ENCODE measurements at places on chromosomes 5 and 9.

DNA sequence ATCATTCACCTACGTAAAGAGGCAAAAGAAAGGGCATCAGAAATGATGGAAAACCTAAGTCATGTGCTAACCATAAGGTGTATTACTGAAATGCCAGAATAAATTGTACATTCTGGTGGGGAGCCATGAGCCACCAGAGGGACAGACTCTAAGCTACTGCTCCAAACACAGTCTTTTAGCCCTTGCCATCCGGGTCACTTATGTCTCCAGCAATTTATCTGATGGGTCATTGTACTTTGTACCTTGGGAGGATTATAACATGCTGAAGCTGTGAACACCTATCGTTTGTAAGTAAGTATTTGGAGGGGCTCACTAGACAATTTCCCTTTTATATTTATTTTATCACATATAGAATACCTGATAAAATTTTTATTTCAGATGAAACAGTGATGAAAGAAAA is 495.1 kb downstream of the KIF4B start:
- DNase-seq = no peak

GRCh38 chr5:131992370-131992769 is 19.1 kb downstream of the ACSL6 start:
- no peak for DNase-seq

GRCh38 chr9:115133649-115134048 is 15.7 kb upstream of the TNC start:
- DNase-seq = no peak

DNA sequence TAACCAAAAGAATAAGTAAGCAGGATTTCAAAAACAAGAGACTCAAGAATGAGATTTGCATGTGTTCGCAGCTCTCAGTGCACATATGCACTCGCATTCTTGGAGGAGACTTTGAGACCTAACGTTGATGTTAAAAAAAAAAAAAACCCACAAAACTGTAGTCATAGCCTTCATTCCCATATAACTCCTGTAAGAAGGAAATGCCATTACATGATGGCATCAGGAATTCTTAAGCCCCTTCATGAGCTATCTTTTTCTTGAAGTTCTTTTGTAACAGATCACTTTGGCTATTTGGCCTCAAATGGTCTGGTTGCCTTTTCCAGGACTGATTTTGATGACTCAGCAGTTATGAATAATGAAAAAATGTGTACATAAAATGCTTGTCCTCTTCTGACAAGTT is 113.8 kb downstream of the ALDH1A1 start:
- no peak for DNase-seq

DNA sequence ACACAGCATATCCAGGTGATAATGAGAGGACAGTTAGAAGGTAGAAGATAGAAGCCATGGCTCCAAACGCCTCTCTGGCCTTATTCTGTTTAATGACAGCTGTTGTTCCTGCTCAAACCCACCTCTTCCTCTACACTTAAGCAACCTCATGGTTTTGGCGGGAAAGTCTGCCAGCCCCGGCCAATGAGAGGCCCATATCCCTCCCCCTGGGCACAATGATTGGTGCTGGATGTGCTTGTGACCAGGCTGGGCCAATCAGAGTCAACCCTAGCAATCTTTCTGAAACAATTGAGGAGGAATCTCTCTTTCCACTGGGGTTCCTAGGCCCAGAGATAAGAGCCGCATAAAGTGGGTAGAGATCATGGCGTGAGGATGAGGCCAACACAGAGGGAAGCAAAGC is 4.8 kb upstream of the GFI1B start:
- DNase-seq = no peak

- no peak for DNase-seq
Observed at GRCh38 chr9:136019681-136020060, 58.5 kb upstream of the UBAC1 start.

DNA sequence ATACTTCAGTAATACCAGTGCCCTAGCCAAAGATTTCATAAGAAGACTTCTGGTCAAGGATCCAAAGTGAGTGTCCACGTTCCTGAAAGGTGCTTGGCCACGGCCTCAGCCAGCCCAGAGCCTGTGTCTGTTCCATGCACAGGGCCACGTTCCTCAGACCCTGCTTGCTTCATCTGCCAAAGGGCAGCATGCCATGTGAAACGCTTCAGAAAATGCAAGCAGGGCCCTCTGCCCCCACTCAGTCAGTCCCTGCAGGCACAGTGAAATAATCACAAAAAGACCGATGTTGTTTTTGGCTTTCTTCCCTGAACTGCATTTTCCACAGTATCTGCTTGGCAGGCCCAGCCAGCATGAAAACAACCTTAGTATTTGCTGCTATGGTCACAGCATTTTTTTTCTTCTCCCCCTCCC is 85.5 kb upstream of the CTSL start:
- no peak for DNase-seq

GRCh38 chr9:18544456-18544855 is 70.5 kb downstream of the ADAMTSL1 start:
- DNase-seq = no peak

DNA sequence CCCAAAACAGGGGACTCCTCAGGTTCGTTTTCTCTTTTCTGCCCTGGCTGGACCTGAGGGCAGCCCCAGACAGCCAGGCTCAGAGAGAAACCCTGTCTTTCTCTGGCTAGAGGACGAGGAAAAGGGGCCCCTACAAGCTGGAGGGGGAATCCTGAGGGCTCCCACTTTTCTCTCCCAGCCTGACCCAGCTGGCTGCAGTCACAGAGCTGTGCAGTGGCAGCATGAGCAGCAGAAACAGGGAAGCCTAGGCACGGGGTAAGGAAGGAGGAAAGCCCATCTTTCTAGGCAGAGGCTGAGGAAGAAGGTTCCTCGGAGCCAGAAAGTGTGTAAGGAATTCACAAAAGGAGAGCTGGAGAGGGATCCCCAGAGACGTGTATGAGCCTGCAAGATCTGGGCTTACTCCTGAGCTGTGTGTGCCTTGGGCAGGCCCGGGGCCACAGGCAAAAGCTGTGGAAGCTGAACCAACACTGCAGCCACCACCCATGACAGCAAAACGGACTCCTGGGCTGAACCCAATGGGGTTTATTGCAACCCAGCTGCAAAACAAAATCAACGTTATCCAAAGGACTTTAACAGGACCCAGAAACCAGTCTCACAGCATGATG is 16.2 kb downstream of the CAMSAP1 start:
- DNase-seq = no peak

DNA sequence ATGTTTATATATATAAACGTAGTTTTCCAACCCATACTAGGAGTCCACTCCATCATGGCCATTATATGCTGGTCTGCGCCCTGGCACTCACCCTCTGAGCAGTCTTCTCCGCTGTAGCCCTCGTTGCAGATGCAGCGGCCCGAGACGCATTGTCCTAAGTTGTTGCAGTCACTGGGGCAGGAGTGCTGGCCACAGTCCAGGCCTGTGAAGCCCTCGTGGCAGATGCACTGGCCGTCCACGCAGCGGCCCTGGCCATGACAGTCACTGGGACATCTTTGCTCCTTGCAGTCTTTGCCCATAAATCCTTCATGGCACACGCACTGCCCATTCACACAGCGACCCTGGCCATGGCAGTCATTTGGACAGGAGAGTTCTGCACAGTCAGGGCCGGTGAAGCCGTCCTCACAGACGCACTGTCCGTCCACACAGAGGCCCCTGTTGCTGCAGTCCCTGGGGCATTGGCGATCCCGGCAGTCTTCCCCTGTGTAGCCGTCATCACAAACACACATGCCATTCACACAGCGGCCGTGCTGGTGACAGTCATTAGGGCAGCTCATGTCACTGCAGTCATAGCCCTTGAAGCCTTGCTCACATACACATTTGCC is 32.1 kb downstream of the TNC start:
- DNase-seq = no peak

DNA sequence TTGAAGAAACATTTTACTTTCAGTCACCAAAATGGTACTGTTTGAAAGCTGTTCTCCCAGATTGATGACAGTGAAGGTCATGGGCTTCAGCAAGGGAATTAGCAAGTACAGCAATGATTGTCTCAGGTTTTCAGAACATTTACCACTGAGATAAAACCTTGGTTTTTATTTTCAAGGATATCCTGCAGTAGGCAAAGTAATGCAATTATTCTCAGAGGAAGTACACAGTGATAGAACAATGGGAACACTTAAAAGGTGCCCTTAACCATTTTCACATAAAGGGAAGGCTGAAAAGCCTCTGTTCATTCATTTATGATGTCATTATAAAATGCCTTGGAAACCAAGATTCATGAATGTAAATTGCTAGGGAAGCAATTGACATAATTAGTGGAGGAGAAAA is 471.8 kb upstream of the ACO1 start:
- DNase-seq = no peak

GRCh38 chr5:3656803-3657202 is 61.2 kb downstream of the IRX1 start:
- no peak for DNase-seq

DNA sequence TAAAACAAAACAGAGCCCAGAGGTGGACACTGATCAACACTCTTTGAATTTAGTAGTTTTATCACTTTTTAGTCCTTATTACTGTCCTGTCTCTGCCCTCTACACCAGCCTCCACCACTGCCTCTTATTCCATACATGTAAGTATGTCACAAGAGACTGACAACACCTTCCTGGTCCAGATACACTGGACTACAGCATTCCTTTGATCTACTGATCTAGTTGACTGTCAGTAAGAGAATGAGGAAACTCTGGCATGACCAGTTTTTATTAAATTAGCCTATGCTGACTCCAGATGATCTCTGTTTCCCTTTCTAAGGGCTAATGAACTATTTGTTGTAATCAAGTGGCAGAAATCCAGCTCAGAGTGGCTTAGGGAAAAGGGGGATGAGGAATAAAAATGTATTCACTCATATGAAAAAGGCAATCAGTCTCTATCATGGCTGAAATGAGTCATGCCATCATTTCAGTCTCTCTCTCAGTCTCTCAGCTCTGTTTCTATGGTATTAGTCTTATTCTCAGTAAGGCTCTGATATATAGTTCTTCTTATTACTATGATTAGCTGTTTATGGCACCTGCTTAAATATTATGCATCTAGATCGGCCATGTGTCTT is 5.5 kb downstream of the ARHGEF37 start:
- no peak for DNase-seq

GRCh38 chr9:138097501-138097991 is 220.0 kb downstream of the CACNA1B start:
- DNase-seq = no peak

- peak; percentile 31 for DNase-seq
Observed at GRCh38 chr9:132006677-132007370, 72.8 kb downstream of the MED27 start.
